ENCODE measurements at places on chromosomes 3 and 15. TPM values are rescaled to one million over a fixed set of nuclear protein-coding genes. Genes with fewer than 3 reads are reported as not detected.
A peak's percentile ranks its signal among the peaks of the same experiment; 100 is the strongest.

- peak overlapping the region; percentile 94 for H3K4me3 ChIP-seq
- no peaks in the 10 kb centered on the region for H3K36me3 ChIP-seq
- no peaks in the 10 kb centered on the region for H3K27me3 ChIP-seq
- no peaks in the 10 kb centered on the region for H3K4me1 ChIP-seq
Observed at GRCh38 chr3:25789209-25789595, 688 bp upstream of the OXSM start.

- H3K36me3 ChIP-seq, result no peaks in the 10 kb centered on the region
- H3K4me3 ChIP-seq, result no peak overlapping the region
- peaks cover 4% of the 10 kb centered on the region for H3K4me1 ChIP-seq
- no peak for DNase-seq
- no peaks in the 10 kb centered on the region for H3K27me3 ChIP-seq
- H3K27ac ChIP-seq, result no peak overlapping the region
Observed at GRCh38 chr15:96345560-96346399, 15.3 kb downstream of the NR2F2 start.

Gene NPAP1
- polyA plus RNA-seq, result not detected

- H3K4me3 ChIP-seq, result no peak overlapping the region
- DNase-seq, result no peak
- H3K27me3 ChIP-seq, result no peaks in the 10 kb centered on the region
Observed at GRCh38 chr3:44289882-44290462, 48.3 kb downstream of the TOPAZ1 start.

Measured in keratinocyte (primary cell).